ENCODE measurements at places on chromosomes 7 and 10. TPM values are rescaled to one million over a fixed set of nuclear protein-coding genes. Genes with fewer than 3 reads are reported as not detected.

The INHBA gene
- total RNA-seq, result not detected

The BRAF gene
- total RNA-seq, result 24.6 TPM

The ABCF2 gene
- 33.9 TPM for total RNA-seq

- no peak overlapping the region for H3K4me3 ChIP-seq
- DNase-seq, result no peak
- H3K27me3 ChIP-seq, result no peaks in the 10 kb centered on the region
- peaks cover 7% of the 10 kb centered on the region for H3K36me3 ChIP-seq
Measured at GRCh38 chr7:151509670-151510333, 9.9 kb downstream of the RHEB start.

GRCh38 chr7:8205537-8205936 is 56.4 kb downstream of the ICA1 start:
- H3K36me3 ChIP-seq, result no peaks in the 10 kb centered on the region
- H3K4me1 ChIP-seq, result no peaks in the 10 kb centered on the region
- DNase-seq, result no peak
- no peak overlapping the region for H3K4me3 ChIP-seq

DNA sequence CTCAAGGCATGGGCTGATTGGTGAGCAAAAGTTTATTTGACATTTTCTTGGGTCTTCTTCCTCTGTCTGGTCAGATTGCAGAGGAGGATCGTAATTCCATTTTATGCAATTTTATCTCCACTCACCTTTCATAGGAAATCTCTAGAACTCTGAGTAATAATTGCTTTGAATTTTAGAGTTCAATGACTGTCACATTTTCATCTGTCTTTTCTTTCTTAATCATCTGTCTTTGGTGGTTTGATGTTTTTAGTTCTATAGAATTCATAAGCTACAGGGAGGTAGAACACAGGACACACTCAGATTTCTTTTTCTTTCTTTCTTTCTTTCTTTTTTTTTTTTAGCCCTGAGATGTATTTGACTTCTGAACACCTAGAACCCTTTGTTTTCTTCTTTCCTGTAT is 11.6 kb downstream of the GATA3 start:
- DNase-seq, result no peak
- H3K27me3 ChIP-seq, result no peaks in the 10 kb centered on the region
- peaks cover 45% of the 10 kb centered on the region for H3K36me3 ChIP-seq
- peak overlapping the region; percentile 18 for H3K4me3 ChIP-seq

DNA sequence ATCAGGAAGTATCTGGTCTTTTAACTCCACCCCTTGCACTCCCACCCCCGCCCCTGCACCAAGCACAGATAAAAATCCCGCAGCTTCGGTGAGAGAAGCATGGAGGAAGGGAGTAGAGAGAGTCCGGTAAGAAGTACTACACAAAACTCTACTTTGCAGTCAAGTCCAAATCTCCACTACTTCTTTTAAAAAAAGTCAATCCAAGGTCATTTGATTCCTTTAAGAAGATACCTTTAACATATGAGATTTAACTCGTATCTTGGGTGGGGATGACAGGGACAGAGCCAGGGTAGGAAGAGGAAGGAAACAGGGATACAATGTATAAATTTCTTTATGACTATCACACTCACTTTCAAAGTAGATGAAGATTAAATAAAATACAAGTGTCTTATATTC is 132.1 kb downstream of the NRBF2 start:
- peak; percentile 60 for DNase-seq
- H3K4me3 ChIP-seq, result peak overlapping the region; percentile 92
- peaks cover 15% of the 10 kb centered on the region for H3K36me3 ChIP-seq
- H3K4me1 ChIP-seq, result peaks cover 32% of the 10 kb centered on the region
- H3K27me3 ChIP-seq, result no peaks in the 10 kb centered on the region

- H3K27ac ChIP-seq, result no peak overlapping the region
- no peak for DNase-seq
- no peaks in the 10 kb centered on the region for H3K27me3 ChIP-seq
- H3K36me3 ChIP-seq, result no peaks in the 10 kb centered on the region
- no peak overlapping the region for H3K4me3 ChIP-seq
Measured at GRCh38 chr10:71911296-71911953, 52.8 kb upstream of the CHST3 start.

DNA sequence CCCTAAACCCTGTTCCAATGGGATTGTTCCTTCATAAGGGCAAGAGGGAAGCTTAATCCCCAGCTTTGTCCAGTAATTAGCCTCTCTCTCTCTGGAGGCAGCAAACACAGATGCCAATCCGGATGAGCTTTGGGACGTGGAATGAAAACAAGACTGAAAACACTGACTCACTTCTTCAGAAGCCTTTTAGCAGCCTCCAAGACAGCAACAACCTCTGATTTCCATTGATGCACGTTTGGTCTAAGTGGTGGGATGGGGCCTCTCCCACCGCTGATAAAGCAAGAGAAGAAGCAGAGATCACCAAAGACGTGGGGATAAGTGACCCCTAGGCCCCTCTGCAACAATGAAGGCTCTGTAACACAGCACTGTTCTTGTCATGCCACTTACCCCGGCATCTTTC is 5.8 kb upstream of the GFRA1 start:
- H3K27me3 ChIP-seq, result peaks cover 27% of the 10 kb centered on the region
- no peak overlapping the region for H3K4me3 ChIP-seq
- H3K27ac ChIP-seq, result no peak overlapping the region
- peaks cover 3% of the 10 kb centered on the region for H3K4me1 ChIP-seq
- no peak for DNase-seq

DNA sequence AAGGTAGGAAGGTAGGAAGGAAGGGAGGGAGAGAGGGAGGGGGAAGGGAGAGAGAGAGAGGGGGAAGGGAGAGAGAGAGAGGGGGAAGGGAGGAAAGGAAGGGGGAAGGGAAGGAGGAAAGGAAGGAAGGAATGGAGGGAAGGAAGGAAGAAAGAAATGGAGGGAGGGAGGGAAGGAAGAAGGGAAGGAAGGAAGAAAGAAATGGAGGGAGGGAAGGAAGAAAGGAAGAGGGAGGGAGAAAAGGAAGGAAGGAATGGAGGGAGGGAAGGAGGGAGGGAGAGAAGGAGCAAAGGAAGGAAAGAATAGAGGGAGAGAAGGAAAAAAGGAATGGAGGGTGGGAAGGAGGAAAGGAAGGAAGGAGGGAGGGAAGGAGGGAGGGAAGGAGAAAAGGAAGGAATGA is 176.4 kb upstream of the PTER start:
- DNase-seq, result no peak
- no peak overlapping the region for H3K27ac ChIP-seq
- H3K4me1 ChIP-seq, result no peaks in the 10 kb centered on the region
- H3K27me3 ChIP-seq, result no peaks in the 10 kb centered on the region
- H3K36me3 ChIP-seq, result no peaks in the 10 kb centered on the region

Data from activated naive CD4-positive, alpha-beta T cell treated with anti-CD3 and anti-CD28 coated beads for 36 hours (primary cell).